Karpas-422 (cell line): ENCODE measurements at places on chromosomes 13 and 19.

- peak overlapping the region; percentile 90; the same call in 1 of the 2 replicates for H3K4me3 ChIP-seq
- peaks cover 11% of the 10 kb centered on the region for H3K36me3 ChIP-seq
- H3K27ac ChIP-seq, result no peak overlapping the region
- H3K4me1 ChIP-seq, result peaks cover 12% of the 10 kb centered on the region
- no peaks in the 10 kb centered on the region for H3K27me3 ChIP-seq
- peak; percentile 24 for DNase-seq
Observed at GRCh38 chr19:15123031-15123890, 16.1 kb downstream of the SYDE1 start.

- H3K27me3 ChIP-seq, result no peaks in the 10 kb centered on the region
- H3K36me3 ChIP-seq, result no peaks in the 10 kb centered on the region
- H3K4me3 ChIP-seq, result no peak overlapping the region
- no peak for DNase-seq
Observed at GRCh38 chr19:12255372-12255771, 39.3 kb downstream of the ZNF44 start.

DNA sequence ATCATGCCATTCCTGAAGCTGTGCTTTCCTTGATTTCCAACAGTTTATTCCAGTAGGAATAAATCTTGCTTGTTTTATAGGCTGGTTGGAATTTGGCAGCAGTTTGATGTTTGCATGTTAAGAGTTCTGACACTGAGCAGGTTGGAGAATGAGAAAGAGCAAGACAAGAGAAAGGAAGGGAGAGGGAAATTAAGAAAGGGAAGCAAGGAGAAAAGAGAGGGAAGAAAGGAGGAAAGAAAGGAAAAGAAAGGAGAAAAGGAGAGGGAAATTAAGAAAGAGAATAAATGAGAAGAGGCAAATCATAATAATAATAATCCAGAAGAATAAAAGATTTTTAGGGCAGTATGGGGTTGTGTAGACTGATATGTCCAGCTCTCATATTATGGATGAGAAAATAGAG is 28.4 kb upstream of the UQCRFS1 start:
- H3K36me3 ChIP-seq, result no peaks in the 10 kb centered on the region
- no peak for DNase-seq

DNA sequence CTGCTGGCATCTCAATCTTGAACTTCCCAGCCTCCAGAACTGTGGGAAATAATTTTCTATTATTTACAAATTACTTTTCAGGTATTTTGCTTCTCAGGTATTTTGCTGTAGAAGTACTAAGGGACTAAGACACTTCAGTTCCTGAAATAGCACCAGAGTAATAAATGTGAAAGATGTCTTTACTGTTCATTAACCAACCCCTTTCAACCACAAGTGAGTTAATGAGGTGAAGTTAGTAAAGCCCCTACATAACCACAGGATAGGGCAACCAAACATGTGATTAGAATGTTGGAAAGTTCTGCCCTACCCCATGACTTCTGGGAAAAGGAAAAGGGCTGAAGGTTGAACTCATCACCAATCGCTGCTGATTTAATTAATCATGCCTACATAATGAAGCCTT is 2.7 kb upstream of the ZNF345 start:
- H3K36me3 ChIP-seq, result peaks cover 44% of the 10 kb centered on the region
- no peaks in the 10 kb centered on the region for H3K27me3 ChIP-seq
- H3K4me3 ChIP-seq, result peak overlapping the region; percentile 92; the same call in 1 of the 2 replicates

GRCh38 chr19:30696514-30696913 is 324.3 kb downstream of the ZNF536 start:
- no peak overlapping the region for H3K4me3 ChIP-seq
- DNase-seq, result peak; percentile 68
- no peaks in the 10 kb centered on the region for H3K4me1 ChIP-seq

- H3K36me3 ChIP-seq, result no peaks in the 10 kb centered on the region
- H3K4me3 ChIP-seq, result peak overlapping the region; percentile 75
- H3K4me1 ChIP-seq, result peaks cover 20% of the 10 kb centered on the region
- no peak for DNase-seq
- H3K27ac ChIP-seq, result no peak overlapping the region
- H3K27me3 ChIP-seq, result no peaks in the 10 kb centered on the region
Observed at GRCh38 chr19:14081797-14082674, 3.5 kb downstream of the C19orf67 start.

DNA sequence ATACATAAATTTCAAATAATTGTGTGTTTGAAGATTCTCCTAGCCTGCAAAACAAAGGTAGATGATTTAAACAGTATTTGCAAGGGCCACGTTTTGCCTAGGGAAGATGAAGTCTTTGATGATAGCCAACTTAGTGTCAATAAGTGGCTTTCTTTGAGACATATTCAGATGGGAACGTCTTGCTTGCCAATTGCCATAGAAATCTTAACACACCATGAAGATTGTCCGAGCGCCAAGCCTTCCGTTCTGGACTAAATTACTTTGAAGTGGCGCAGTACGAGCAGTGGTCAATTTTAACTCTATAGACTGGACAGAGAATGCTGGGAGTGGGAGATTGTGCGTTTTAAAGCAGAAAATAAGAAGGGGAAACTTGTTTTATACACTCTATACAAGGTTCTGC is 9.9 kb downstream of the ZIC5 start:
- DNase-seq, result no peak
- no peaks in the 10 kb centered on the region for H3K36me3 ChIP-seq
- H3K27me3 ChIP-seq, result no peaks in the 10 kb centered on the region
- H3K4me1 ChIP-seq, result no peaks in the 10 kb centered on the region
- H3K27ac ChIP-seq, result no peak overlapping the region

DNA sequence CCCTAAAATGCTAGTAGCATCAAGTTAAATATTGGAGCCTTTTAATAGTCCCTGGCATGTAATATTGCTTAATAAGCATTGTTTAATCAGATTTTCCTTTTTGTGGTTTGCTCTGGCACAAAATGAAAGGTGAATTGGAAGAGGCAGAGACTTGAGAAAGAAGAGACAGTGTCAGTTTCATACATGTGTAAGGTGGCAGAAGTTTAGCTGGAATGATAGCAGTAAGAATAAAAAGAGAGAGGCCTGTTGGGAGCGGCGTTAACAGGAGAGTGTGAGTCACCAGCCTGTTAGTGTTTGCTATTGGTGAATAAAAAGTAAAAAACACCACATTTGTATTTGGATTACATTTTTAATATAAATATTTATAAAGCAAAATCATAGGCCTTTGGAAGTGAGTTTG is 145.3 kb downstream of the PDS5B start:
- peaks cover 16% of the 10 kb centered on the region for H3K4me1 ChIP-seq
- H3K27me3 ChIP-seq, result no peaks in the 10 kb centered on the region
- H3K4me3 ChIP-seq, result no peak overlapping the region
- DNase-seq, result no peak

DNA sequence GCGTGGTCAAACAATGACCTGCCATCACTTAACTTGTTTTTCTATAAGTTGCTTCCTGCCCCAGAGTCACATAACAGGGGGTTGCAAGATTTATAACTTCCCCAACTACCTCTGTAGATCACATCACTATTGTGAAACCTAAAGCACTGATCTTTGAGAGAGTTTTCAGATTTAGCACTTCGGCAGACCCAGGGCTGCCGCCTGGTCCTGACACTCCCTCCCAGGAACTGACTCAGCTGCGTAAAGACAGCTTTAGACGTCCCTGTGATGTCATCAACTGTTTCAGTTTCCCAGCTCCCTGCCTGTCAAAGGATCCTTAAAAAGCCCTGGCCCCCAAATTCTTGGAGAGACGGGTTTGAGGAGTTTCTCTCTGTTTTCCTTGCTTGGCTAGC is 33.3 kb downstream of the IGFL2 start:
- H3K36me3 ChIP-seq, result no peaks in the 10 kb centered on the region
- H3K27ac ChIP-seq, result no peak overlapping the region
- H3K27me3 ChIP-seq, result no peaks in the 10 kb centered on the region
- DNase-seq, result no peak
- no peak overlapping the region for H3K4me3 ChIP-seq

DNA sequence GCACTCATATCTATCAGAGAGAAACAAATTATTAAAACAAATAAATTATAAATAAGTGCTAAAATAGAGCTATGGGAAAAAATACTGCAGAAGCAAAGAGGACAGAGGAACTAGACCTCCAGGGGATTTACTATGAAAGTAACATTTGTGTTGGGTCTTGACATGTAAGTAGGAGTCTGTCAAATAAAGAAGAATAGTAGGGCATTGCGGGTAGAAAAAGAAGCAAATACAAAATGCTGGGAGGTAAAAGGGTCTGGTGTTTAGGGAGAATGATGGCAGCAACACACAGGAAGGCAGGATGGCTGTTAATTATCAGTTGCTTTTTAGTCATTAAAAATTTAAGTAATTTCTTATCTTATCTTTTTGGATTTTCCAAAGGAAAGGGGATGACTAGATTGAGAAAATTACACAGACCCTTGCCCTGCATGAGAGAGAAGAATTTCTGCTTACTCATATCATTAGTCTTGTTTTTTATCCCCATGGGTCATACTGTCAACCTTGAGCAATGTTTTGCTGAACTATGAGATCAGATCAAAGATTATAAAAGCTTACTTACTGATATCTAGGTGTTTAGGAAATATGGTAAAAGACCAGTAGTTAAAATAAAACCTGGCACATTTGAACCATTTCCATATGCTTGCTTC is 472.7 kb downstream of the DIAPH3 start:
- no peaks in the 10 kb centered on the region for H3K27me3 ChIP-seq
- H3K36me3 ChIP-seq, result no peaks in the 10 kb centered on the region
- no peak overlapping the region for H3K27ac ChIP-seq
- H3K4me1 ChIP-seq, result no peaks in the 10 kb centered on the region
- H3K4me3 ChIP-seq, result no peak overlapping the region
- DNase-seq, result no peak

GRCh38 chr19:22735911-22736645 is 47.9 kb downstream of the ZNF99 start:
- H3K27me3 ChIP-seq, result no peaks in the 10 kb centered on the region
- no peak overlapping the region for H3K27ac ChIP-seq
- no peaks in the 10 kb centered on the region for H3K36me3 ChIP-seq
- DNase-seq, result no peak
- no peak overlapping the region for H3K4me3 ChIP-seq

DNA sequence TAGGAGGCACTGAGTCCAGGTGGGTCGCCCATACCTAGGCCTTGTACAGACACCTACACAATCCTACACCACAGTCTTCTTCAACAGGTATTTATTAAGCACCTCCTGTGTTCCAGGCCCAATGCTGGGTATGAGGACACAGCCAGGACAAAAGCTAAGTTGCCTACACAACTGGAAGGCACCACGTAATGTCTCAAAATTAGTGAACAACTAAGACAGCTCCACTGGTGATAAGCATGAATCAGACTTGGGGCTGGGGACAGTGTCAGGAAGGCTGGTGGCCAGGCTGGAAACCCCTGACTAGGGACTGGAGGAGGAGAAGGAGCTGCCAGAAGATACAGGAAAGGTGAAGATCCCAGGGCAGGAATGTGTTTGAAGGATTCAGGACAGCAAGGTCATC is 2.4 kb downstream of the SMIM24 start:
- H3K27me3 ChIP-seq, result no peaks in the 10 kb centered on the region
- peaks cover 28% of the 10 kb centered on the region for H3K4me1 ChIP-seq
- H3K36me3 ChIP-seq, result no peaks in the 10 kb centered on the region
- no peak for DNase-seq
- no peak overlapping the region for H3K4me3 ChIP-seq

- no peaks in the 10 kb centered on the region for H3K36me3 ChIP-seq
- H3K27me3 ChIP-seq, result no peaks in the 10 kb centered on the region
- DNase-seq, result peak; percentile 91
- peak overlapping the region; percentile 51; the same call in 1 of the 2 replicates for H3K4me3 ChIP-seq
- H3K4me1 ChIP-seq, result peaks cover 37% of the 10 kb centered on the region
- peak overlapping the region; percentile 99 for H3K27ac ChIP-seq
Observed at GRCh38 chr19:6577476-6578125, 13.3 kb downstream of the CD70 start.

- DNase-seq, result peak; percentile 81
- H3K27ac ChIP-seq, result no peak overlapping the region
- H3K4me3 ChIP-seq, result no peak overlapping the region
- H3K4me1 ChIP-seq, result no peaks in the 10 kb centered on the region
- H3K27me3 ChIP-seq, result no peaks in the 10 kb centered on the region
- no peaks in the 10 kb centered on the region for H3K36me3 ChIP-seq
Observed at GRCh38 chr13:29369060-29369743, 226.3 kb downstream of the SLC7A1 start.

DNA sequence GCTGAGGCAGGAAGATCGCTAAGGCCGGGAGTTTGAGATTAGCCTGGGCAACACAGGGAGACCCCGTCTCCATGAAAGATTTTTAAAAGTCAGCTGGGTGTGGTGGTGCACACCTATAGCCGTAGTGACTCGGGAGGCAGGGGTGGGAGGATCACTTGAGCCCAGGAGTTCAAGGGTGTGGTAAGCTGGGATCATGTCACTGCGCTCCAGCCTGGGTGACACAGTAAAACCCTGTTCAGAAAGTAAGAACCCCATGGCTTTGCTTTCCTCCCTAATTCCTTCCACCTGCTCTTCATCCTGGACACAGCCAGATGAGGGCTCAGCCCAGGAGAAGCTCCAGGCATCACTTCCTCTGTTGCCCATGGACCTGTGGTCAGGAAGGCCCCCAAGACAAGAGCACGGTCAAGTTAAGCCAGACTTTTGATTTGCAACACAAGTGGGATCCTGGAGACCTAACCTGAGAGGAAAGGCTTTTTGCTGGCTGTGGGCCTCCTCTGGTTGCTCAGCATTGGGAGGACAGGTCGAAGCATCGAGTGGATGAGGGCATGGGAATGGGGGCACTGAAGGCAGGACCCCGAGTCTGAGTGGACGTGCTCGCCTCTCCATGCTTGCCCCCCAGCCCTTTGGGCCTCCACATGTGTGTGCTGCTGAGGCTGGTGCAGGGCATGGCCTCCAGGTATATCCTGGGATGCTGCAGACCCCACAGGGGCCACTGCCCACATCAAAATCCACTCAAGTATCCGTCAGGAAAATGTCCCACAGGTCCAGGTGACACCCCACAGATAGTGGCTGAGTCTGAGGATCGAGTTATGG is 25.4 kb downstream of the TUBA3C start:
- H3K36me3 ChIP-seq, result no peaks in the 10 kb centered on the region
- H3K4me3 ChIP-seq, result no peak overlapping the region
- no peaks in the 10 kb centered on the region for H3K4me1 ChIP-seq
- no peaks in the 10 kb centered on the region for H3K27me3 ChIP-seq
- H3K27ac ChIP-seq, result no peak overlapping the region
- no peak for DNase-seq

GRCh38 chr13:102799426-102800144 is 666 bp downstream of the BIVM start:
- H3K36me3 ChIP-seq, result no peaks in the 10 kb centered on the region
- no peaks in the 10 kb centered on the region for H3K4me1 ChIP-seq
- H3K4me3 ChIP-seq, result no peak overlapping the region
- DNase-seq, result no peak
- H3K27ac ChIP-seq, result no peak overlapping the region

GRCh38 chr13:108708921-108709320 is 79.5 kb downstream of the MYO16 start:
- no peaks in the 10 kb centered on the region for H3K27me3 ChIP-seq
- no peak for DNase-seq
- no peaks in the 10 kb centered on the region for H3K4me1 ChIP-seq
- no peaks in the 10 kb centered on the region for H3K36me3 ChIP-seq
- no peak overlapping the region for H3K4me3 ChIP-seq
- no peak overlapping the region for H3K27ac ChIP-seq

- H3K4me3 ChIP-seq, result no peak overlapping the region
- no peaks in the 10 kb centered on the region for H3K36me3 ChIP-seq
- no peak overlapping the region for H3K27ac ChIP-seq
- H3K27me3 ChIP-seq, result no peaks in the 10 kb centered on the region
- no peak for DNase-seq
Observed at GRCh38 chr19:38458991-38459390, 25.5 kb downstream of the RYR1 start.
